ENCODE measurements at places on chromosomes 13 and 19.

- no peak for DNase-seq
Observed at GRCh38 chr13:83184819-83185218, 697.5 kb downstream of the SLITRK1 start.

DNA sequence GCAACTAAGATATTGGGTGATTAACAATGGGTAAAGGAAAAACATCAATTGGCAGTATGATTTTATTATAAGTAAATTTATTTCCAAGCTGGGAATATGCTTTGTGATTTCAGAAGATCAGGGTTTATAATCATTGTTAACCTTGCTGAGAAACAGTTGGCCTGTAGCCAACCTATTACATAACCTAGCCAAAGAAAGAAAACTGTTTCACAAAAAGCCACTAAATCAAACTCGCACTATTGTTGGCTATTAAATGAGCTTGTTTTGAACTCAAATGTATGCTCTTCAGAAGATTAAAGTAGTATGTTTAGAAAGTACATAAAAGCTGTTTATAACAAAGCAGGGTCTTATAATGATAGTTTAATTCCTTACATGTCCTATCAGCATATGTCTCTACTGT is 151.7 kb downstream of the LHFPL6 start:
- no peak for DNase-seq

DNA sequence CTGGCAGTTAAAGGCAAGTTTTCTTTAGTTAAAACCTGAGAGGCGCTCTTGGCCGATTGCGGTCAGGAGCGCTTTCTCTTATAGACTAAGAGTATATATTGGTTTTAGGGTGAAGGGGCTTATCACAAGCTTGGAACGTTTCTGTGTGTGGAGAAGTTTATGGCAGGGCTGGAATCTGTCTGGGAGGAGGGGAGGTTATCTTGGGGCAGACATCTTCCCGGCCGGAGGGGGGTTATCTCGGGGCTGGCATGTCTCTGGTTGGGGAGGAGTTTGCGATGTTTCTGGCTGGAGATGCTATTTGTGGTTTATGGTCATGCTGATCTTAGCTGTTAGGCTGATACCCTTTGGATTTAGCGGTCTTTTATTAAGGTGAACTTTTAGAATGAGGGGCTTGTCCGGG is 18.3 kb downstream of the KDM4B start:
- DNase-seq = no peak

DNA sequence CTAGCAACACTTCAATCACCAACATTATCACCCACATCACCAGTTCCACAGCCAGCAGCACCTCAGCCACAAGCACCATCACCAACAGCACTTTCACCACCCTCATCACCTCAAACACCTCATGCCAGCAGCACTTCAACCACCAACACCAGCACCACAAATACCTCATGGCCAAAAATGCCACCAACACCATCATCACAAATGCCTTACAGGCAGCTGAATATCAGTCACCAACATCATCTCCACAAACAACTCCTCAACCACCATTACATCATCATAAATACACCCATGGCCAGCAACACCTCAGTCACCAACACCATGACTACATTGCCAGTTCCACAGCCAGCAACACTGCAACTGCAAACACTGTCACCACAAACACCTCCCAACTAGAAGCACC is 10.4 kb downstream of the FCER2 start:
- no peak for DNase-seq

DNA sequence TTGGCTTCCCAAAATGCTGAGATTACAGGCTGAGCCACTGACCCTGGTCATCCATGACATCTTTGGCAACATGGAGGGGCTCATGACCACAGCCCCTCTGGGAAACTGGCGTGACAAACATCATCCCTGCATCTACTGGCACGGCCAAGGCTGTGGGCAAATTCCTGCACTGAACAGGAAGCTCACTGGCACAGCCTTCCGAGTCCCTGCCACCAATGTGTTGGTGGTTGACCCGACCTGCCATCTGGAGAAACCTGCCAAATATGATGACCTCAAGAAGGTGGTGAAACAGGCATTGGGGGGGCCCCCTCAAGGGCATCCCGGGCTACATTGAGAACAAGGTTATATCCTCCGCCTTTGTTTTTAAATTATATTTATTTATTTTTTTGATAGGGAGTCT is 8.9 kb upstream of the ACP5 start:
- DNase-seq = no peak

Measured in Calu3 (cell line).